ENCODE measurements at places on chromosomes 16 and 17.

GRCh38 chr16:87754535-87754934 lies 11.3 kb downstream of the KLHDC4 start:
- no peak for DNase-seq

- DNase-seq, result no peak
These were observed 355.1 kb downstream of the CDH8 start for GRCh38 chr16:61681124-61681523.

- peak; percentile 51 for DNase-seq
These were observed 29.0 kb downstream of the IL21R start for GRCh38 chr16:27430923-27431484.

DNA sequence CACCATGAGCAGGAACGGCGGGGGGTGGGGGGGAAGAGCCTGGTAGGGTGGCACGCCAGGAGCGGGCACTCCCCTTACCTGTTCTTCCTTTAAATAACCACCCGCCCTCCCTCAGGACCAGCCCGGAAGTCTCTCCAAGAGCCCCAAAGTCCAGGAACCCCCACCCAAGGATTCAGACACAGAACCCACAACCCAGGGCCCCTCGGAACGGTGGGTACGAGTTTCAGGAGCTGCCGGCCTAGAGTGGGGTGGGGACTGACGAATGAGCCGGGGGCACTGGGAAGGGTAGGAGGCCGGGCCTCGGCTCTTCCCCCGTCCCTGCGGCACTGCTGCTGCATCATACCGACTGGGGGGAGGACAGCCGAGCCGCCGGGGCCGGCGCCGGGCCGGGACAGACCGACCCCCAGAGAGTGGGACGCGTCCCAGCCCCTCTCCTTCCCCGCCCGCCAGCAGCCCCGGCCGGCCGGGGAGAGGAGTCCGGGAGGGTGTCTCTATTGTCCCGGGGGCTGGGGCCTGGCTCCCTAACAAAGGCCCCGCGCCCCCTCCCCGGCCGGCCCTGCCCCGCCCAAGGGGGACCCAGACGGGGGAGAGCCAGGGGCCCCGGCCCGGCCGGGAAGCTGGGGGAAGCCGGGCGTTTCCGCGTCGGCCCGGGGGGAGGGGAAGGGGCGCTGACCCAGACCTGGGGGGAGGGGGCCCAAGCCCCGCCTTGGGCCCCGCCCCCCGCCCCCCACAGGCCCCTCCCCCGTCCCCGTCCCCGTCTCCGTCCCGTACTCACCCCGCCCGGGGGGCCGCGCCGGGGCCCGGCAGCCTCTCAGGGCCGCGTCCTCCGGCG lies 747 bp downstream of the ATXN7L3 start:
- peak; percentile 75 for DNase-seq

DNA sequence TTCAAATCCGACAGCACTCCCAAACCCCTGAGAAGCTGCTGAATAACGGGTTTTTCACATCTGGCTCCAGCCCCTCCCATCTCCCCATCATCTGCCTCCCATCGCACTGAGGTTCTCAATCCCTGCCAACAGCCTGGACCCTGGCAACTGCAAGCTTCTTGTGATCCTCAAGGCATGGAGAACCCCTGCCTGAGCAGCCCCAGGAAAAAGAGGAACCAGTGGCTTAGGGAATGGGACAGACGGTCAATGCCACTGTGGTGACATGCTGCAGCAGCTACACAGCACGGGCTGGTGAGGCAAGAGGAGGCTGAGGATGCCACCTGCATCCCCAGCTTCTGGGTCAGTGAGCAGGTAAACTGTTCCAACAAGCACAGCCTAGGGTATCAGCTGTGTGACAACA lies 3.3 kb upstream of the MBTPS1 start:
- DNase-seq, result peak; percentile 40

DNA sequence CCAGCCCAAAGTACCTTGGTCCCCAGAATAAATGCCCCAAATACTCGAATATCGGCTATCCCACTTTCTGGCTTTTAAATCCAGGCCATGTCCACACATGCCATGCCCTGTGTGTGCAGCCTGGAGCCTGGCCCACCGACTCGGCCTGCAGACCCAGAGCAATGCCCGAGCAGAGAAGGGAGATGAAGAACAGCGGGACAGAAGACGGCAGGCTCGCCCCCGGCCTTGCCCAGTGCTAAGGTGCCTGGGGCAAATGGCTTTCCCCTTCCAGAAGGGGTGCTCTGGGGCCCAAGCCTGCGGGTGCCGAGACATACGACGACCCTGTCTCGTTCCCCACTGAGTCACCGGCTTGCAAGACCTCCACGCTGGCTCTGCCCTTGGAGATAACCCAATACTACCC lies 8.0 kb downstream of the CLUH start:
- no peak for DNase-seq

DNA sequence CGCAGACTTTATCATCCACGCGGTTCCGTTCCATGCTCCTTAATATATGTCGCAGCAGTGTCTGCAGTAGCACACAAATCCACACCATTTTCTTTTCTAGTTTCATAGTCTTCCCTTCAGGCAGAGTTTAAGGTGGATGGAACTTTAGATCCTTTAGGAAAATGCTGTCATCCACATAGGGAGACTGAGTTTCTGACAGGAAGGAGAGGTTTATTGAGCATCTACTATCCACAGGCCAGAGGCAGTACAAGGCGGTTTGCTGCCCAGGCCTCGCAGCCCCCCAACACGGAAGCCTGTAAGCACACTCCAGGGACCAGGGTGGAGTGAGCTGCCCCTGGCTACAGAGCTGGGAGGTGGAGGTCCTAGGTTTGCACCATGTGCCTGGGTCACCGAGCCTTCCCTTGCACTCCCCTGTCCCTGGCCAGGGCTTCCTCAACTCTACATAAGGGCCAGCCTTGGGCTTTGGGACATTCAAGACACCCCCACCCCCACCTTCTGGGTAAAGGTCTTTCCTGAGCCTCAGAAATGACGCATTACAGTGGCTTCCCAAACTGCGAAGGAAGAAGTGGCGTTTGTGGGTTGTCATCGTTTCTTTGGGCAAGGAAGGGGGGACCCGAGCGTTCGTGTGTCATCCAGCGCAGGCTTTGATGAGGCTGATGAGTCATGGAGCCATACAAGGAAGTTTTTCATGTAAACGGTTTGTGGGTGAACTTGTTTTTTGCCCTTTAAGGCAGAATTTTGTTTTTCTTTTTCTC lies 146.5 kb upstream of the PLCG2 start:
- DNase-seq, result peak; percentile 98

DNA sequence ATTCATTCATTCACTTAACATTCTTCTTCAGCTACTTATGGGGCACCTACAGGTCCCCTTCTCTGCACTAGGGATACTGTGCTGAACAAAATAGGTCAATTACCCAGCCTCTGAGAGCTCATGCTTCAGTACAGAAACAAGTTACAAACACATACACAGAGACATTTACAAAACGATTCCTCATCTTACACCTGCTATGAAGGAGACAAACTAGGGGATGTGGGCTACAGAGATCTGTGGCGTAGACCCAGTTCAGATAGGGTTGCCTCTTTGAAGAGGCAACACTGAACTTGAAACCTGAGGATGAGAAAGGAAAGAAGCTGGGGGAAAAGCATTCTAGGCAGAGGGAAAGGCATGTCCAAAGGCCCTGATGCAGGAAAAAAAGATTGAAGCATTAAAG lies 5.2 kb downstream of the IL21R start:
- DNase-seq, result no peak

GRCh38 chr17:8740486-8740885 lies 4.2 kb downstream of the CCDC42 start:
- DNase-seq, result no peak

- peak; percentile 52 for DNase-seq
These were observed 2.0 kb downstream of the NPTX1 start for GRCh38 chr17:80474231-80474960.

- no peak for DNase-seq
These were observed 32.1 kb downstream of the TOM1L1 start for GRCh38 chr17:54932711-54933110.

- DNase-seq, result no peak
These were observed 13.2 kb upstream of the NUP93 start for GRCh38 chr16:56716761-56717160.

DNA sequence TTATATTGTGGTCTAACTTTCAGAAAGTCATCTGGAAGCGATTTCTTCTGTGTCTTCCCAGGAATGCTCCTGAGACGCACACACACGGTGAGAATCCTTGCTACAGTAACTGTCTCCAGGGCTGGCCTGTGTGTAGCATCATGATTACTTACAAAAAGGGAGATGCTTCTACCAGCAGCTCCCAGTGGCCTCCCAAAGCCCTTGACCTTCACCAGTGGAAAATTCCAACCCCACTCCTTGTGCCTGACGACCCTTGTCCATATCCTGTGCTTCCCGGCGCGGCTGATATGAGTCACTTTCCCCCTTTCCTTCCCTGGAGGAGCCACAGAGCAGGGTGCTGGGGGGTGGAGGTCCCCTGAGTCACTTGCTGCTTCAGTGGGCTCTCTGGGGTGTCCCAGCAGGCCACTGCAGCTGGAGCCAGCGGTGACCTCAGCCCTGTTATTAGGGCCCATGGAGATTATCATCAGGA lies 22.1 kb upstream of the NAT9 start:
- no peak for DNase-seq

DNA sequence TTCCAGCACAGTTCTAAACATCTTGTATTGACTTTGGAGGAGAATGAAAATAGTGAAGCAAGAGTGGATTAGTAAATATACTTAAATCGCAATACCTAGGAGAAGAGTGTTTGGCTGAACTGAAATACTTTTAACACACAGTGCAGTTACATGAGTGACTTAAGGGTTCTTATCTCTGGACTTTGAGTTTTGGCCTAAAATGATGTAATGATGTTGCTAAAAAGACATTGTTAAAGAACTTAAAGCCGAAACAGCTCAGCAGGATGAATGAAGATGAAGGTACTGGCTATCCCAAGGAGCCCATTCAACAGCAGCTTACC lies 28.1 kb downstream of the PMP22 start:
- DNase-seq, result no peak

- peak; percentile 25 for DNase-seq
These were observed 50.6 kb downstream of the MARF1 start for GRCh38 chr16:15592324-15592723.

GRCh38 chr16:58516768-58517107 lies 1.4 kb downstream of the SETD6 start:
- DNase-seq, result peak; percentile 35

- no peak for DNase-seq
These were observed 17.2 kb downstream of the SLC7A6 start for GRCh38 chr16:68281368-68282063.

- DNase-seq, result no peak
These were observed 7.1 kb downstream of the ADGRG1 start for GRCh38 chr16:57635266-57636097.

- DNase-seq, result no peak
These were observed at the start of gene TMIGD1 for GRCh38 chr17:30333503-30334360. TSS of gene TMIGD1 (minus strand) at chr17:30334057. CDS start at chr17:30332133, 1,924 bp downstream.

- peak; percentile 49 for DNase-seq
These were observed 54.0 kb downstream of the GAS7 start for GRCh38 chr17:10144456-10144855.

GRCh38 chr16:23859713-23860269 lies 24.0 kb downstream of the PRKCB start:
- peak; percentile 60 for DNase-seq

DNA sequence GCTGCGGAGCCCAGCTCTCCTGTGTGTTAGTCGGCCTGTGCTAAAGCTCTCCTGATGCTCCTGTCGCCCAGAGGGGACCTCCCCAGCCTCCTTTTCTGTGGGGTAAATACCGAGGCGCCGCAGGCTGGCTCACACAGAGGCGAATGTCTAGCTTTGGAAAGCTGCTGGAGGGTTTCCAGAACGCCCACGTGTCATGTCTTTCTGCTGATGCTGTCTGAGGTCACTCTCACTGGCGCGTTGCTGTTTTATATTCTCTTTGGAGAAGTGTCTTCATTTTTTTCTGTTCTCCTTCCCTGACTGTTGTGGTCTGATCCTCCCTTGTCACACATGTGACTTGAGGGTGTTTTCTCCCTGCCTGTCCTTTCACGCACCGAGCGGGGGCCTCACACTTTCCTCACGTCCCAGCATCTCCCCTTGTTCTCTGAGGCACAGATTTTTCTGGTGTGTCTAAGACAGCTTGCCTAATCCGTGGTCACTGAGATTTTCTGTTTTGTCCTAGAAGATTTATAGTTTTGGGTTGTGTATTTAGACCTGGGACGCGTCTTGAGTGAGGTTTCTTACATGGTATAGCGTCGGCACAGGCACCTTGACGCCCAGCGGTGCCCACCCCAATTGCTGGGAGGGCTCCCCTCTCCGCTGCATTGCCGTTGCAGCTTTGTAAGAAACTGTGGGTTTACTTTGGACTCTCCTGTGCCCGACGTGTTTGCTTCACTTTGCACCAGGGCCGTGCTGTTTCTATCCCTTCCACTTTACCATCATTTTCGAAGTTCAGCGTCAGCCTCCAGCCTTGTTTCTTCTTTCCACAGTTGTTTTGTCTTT lies 92.1 kb upstream of the ZNF750 start:
- no peak for DNase-seq
